ENCODE measurements at places on chromosomes 7 and 10. TPM values are rescaled to one million over a fixed set of nuclear protein-coding genes. Genes with fewer than 3 reads are reported as not detected.

Gene SRPK2
- polyA plus RNA-seq = 55.3 TPM

Gene C7orf33
- polyA plus RNA-seq = not detected

GRCh38 chr10:103895411-103896186 lies 22.4 kb downstream of the STN1 start:
- DNase-seq = no peak

DNA sequence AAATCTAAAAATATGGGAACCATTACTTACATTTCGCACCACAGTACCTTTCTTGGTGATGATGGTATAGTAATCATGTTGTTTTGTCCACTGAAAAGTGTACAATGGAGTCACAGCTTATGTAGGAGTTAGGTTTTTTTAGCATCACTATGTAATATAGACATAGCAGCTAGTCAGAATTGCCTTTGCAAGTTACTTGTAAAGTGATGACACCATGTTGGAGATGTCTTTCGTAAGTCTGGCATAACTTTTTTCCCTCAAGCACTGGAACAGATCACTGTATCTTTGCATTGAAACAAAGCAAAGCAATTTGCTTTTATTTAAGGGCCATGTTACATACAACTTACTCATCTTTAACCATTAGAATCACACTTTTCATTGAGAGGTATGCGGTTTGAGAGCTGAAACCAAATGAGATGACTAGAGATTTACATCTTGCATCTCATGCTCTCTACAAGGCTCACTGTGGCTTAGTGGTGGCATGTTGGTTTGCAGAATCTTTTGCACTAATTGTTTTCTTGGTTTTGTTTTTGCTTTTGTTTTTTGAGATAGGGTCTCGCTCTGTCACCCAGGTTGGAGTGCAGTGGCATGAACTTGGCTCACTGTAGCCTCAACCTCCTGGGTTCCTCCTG lies 18.3 kb downstream of the UBN2 start:
- DNase-seq = no peak

All from right renal cortex interstitium (tissue), 3 donors.